Upper lobe of right lung (tissue), 1 donor: ENCODE measurements at places on chromosomes 2 and 18. TPM values are rescaled to one million over a fixed set of nuclear protein-coding genes. Genes with fewer than 3 reads are reported as not detected.

LAPTM4A gene
- total RNA-seq = 245 TPM

DES gene
- total RNA-seq = 59.4 TPM

MSH2 gene
- total RNA-seq = 13.3 TPM

POTEC gene
- not detected for total RNA-seq

STAMBP gene
- 29.9 TPM for total RNA-seq

CRYGD gene
- total RNA-seq = not detected

DNA sequence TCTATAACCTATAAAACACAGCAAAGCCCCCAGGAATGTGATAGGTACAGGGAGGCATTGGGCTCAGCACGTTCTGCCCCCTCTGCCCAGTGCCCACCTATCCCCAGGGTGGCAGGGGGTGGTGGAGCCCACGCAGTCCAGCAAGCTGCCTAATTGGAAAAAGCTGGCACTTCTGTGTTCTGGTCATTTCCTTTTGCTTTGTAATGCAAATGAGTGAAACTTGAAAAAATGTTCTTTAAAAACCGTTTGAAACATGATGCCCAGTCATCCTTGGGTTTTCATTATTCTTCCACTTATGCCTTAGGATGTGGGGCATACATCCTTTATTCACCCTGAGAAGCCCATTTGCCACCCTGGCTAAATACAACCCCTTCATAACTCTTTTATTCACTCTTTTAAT is 89.9 kb upstream of the LTBP1 start:
- H3K4me3 ChIP-seq = no peak overlapping the region
- no peak for DNase-seq
- no peaks in the 10 kb centered on the region for H3K4me1 ChIP-seq
- H3K27me3 ChIP-seq = no peaks in the 10 kb centered on the region

- DNase-seq = no peak
- H3K4me3 ChIP-seq = no peak overlapping the region
- no peaks in the 10 kb centered on the region for H3K4me1 ChIP-seq
- H3K27ac ChIP-seq = no peak overlapping the region
- H3K36me3 ChIP-seq = no peaks in the 10 kb centered on the region
Measured at GRCh38 chr18:42363446-42364441, 408.7 kb downstream of the PIK3C3 start.

ACADL gene
- 41.6 TPM for total RNA-seq

SLC23A3 gene
- 3.1 TPM for total RNA-seq

DNA sequence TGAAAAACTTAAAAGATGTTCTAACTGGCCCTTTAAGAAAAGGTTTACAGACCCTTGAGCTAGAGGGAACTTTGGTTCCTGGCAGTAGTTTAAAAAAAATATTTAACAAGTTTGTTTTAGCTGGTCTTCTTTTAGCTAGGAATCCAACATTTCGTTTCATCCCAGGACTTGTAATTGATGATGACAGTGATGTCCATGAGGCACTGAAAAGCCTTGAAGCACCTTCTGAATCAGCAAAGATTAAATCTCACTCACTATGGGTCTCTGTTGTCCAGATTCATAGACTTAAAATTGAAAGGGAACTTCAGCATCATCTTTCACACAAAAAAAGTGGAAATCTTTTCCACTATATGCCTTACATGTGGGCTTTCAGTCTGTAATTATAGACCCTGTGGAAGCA is 102.9 kb upstream of the ETAA1 start:
- no peak for DNase-seq
- no peaks in the 10 kb centered on the region for H3K36me3 ChIP-seq
- H3K27ac ChIP-seq = no peak overlapping the region
- no peaks in the 10 kb centered on the region for H3K27me3 ChIP-seq
- H3K4me3 ChIP-seq = no peak overlapping the region

- H3K27ac ChIP-seq = no peak overlapping the region
- no peaks in the 10 kb centered on the region for H3K4me1 ChIP-seq
- no peaks in the 10 kb centered on the region for H3K27me3 ChIP-seq
- H3K36me3 ChIP-seq = peaks cover 39% of the 10 kb centered on the region
- no peak overlapping the region for H3K4me3 ChIP-seq
- DNase-seq = no peak
Measured at GRCh38 chr2:85376291-85377065, 21.9 kb downstream of the ELMOD3 start.

IL36G gene
- not detected for total RNA-seq

SLC11A1 gene
- 302 TPM for total RNA-seq

DNA sequence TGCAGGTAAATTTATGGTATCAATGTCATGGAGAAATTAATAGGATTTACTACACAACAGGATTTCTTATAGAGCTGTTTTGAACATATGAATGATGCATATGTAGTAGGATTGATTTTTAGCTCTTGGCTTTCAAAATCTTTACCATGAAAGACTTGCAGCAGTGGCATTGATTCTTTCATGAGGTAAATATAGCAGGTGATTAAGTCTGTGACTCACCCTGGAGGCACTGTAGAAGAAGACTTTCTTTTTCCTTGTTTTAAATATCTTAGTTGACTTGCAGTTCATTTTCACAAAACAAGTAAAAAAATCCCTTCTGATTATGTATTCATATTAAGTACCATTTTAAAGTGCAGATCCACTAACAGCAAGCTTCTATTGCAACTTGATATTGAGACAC is 463.0 kb downstream of the FBXO15 start:
- H3K27ac ChIP-seq = no peak overlapping the region
- H3K36me3 ChIP-seq = no peaks in the 10 kb centered on the region
- H3K4me1 ChIP-seq = no peaks in the 10 kb centered on the region
- DNase-seq = no peak
- no peaks in the 10 kb centered on the region for H3K27me3 ChIP-seq
- H3K4me3 ChIP-seq = no peak overlapping the region

DNA sequence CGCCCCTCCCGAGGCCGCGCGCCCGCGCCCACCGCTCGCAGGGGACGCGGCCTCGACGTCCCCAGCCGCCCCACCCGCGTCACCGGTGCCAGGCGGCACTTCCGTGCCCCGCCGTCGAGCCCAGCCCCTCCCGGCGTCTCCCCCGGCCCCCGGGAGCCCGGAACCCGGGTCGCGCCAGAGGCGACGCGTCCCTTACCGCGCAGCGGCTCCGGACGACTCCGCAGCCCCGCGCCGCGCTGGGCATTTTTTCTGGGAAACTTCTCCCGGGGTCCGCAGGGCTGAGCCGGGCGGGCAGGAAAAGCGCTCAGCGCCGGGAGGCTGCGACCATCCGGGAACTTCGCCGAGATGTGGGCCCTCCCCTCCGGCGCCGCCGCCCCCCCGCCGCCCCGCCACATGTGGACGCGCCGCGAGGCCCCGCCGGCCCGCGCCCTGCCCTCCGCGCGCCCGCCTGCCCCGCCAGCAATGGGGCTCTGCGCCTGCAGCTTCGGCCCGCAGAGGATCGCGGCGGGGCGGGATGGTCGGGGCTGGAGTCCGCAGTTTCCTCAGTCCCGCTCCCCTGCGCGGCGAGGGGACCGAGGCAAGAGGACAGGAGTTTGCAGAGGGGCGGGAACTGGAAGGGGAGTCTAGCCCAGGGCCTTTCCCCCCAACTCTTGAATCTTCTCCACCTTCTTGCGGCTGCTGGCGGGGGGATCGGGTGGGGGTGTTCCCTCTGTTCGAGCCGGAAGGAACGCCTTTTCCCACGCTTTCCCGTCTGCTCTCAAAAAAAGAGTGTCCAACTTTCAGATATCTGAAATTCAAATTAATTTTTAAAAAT is 81.5 kb downstream of the CHRNA1 start:
- no peaks in the 10 kb centered on the region for H3K36me3 ChIP-seq
- H3K27me3 ChIP-seq = no peaks in the 10 kb centered on the region
- H3K27ac ChIP-seq = peak overlapping the region; percentile 77
- peak; percentile 83 for DNase-seq
- peak overlapping the region; percentile 89 for H3K4me3 ChIP-seq
- H3K4me1 ChIP-seq = no peaks in the 10 kb centered on the region

DNA sequence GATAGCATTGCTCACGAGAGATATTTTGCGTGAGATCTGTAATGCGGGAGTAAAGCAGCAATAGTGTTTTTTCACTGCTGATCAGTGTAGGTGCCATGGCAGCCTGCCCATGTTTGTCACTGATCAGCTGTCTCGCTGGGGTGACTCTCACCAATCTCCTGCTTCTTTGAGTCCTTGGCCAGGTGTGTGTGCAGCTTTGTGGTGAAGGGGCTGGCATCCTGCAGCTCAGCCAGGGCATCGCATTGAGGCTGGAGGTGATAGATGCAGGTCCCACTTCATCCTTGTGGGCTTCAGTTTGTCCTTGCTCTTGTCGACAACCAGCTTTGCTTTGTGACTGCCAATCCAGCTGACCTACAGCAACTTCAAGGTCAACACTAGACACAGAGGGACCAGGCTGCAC is 258.3 kb upstream of the CXCR4 start:
- no peak overlapping the region for H3K27ac ChIP-seq
- H3K4me3 ChIP-seq = no peak overlapping the region
- H3K36me3 ChIP-seq = no peaks in the 10 kb centered on the region
- peaks cover 4% of the 10 kb centered on the region for H3K4me1 ChIP-seq
- no peak for DNase-seq
- no peaks in the 10 kb centered on the region for H3K27me3 ChIP-seq

DNA sequence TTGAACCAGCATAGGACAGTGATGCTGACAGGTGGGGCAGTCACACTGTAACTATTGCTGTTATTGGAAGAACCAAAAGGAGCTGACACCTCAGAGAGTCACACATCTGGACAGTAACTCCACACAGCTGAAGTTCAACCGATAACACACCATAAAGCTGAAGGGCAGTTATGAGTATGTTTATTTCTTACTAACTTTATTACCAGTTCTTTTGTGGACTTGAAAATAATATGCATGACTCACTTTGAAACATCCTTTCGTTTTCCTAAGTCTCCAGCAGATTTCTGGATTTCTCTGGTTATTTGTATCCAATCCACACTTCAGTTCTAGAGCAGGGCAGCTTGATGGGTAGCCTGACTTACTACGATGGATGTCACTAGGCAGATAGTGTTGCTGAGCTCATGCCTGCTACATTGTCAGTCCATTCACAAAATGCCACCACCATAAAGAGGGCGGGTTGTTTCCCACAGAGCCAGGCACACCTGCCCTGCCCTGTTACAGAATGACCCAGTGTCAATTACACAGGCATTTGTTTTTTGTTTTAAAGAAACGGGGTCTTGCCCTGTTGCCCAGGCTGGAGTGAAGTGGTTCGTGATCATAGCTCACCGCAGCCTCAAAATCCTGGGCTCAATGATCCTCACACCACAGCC is 8.4 kb upstream of the AGBL5 start:
- H3K27ac ChIP-seq = no peak overlapping the region
- H3K27me3 ChIP-seq = no peaks in the 10 kb centered on the region
- no peak overlapping the region for H3K4me3 ChIP-seq
- H3K4me1 ChIP-seq = no peaks in the 10 kb centered on the region

GRCh38 chr18:54183390-54183789 is 41.1 kb downstream of the MBD2 start:
- no peak overlapping the region for H3K27ac ChIP-seq
- no peak overlapping the region for H3K4me3 ChIP-seq
- peaks cover 38% of the 10 kb centered on the region for H3K36me3 ChIP-seq
- H3K4me1 ChIP-seq = no peaks in the 10 kb centered on the region

GRCh38 chr2:71923143-71923525 is 224.5 kb downstream of the CYP26B1 start:
- H3K4me3 ChIP-seq = no peak overlapping the region
- DNase-seq = no peak
- H3K27ac ChIP-seq = no peak overlapping the region
- H3K36me3 ChIP-seq = no peaks in the 10 kb centered on the region

- H3K27ac ChIP-seq = no peak overlapping the region
- no peaks in the 10 kb centered on the region for H3K27me3 ChIP-seq
- H3K4me3 ChIP-seq = no peak overlapping the region
Measured at GRCh38 chr2:109689182-109689930, 75.2 kb downstream of the SOWAHC start.

ABCB11 gene
- 0.06 TPM for total RNA-seq

GRCh38 chr2:39487398-39488250 is 50.5 kb upstream of the MAP4K3 start:
- peak overlapping the region; percentile 32 for H3K27ac ChIP-seq
- no peak for DNase-seq
- H3K4me3 ChIP-seq = no peak overlapping the region
- H3K27me3 ChIP-seq = no peaks in the 10 kb centered on the region

TET3 gene
- total RNA-seq = 19.9 TPM

GRCh38 chr2:230723363-230723762 is 10.7 kb downstream of the CAB39 start:
- DNase-seq = no peak
- no peak overlapping the region for H3K27ac ChIP-seq
- no peak overlapping the region for H3K4me3 ChIP-seq
- peaks cover 12% of the 10 kb centered on the region for H3K36me3 ChIP-seq

- H3K4me1 ChIP-seq = no peaks in the 10 kb centered on the region
- H3K27me3 ChIP-seq = no peaks in the 10 kb centered on the region
- H3K27ac ChIP-seq = no peak overlapping the region
- H3K4me3 ChIP-seq = no peak overlapping the region
- H3K36me3 ChIP-seq = peaks cover 20% of the 10 kb centered on the region
Measured at GRCh38 chr2:69477627-69478026, 40.4 kb upstream of the NFU1 start.

- H3K4me3 ChIP-seq = no peak overlapping the region
- peaks cover 7% of the 10 kb centered on the region for H3K4me1 ChIP-seq
- no peak for DNase-seq
Measured at GRCh38 chr2:104862058-104862941, 8.4 kb downstream of the POU3F3 start.

- no peak overlapping the region for H3K27ac ChIP-seq
- no peaks in the 10 kb centered on the region for H3K36me3 ChIP-seq
- no peak for DNase-seq
Measured at GRCh38 chr2:158889135-158889853, 79.1 kb upstream of the TANC1 start.

DNA sequence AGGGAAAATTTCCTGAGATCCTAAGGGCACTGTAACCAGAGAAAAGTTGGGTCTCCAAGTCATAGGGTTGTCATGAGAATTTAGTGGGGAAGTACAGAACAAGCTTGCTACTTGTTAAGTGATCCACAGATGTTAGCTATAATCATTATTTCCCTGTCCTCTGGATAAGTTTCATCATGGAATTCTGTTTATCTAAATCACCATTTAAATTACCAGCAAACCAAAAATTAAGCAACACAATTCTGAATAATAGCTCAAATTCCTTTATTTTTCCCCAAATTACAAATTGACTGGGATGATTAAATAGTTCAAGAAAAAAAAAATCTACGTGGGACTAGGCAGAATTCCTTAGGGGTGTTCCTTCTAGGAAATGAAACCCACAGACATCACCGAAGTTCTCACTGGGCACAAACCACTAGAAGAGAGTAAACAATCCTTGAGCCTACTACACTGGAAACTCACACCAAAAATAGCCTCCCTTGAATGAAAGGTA is 159.5 kb downstream of the COL6A3 start:
- H3K27me3 ChIP-seq = no peaks in the 10 kb centered on the region
- peaks cover 13% of the 10 kb centered on the region for H3K4me1 ChIP-seq
- H3K36me3 ChIP-seq = no peaks in the 10 kb centered on the region
- H3K4me3 ChIP-seq = no peak overlapping the region

GRCh38 chr2:134790487-134790886 is 47.9 kb upstream of the ACMSD start:
- no peaks in the 10 kb centered on the region for H3K36me3 ChIP-seq
- no peak for DNase-seq
- H3K4me1 ChIP-seq = no peaks in the 10 kb centered on the region

CREG2 gene
- not detected for total RNA-seq

- H3K4me3 ChIP-seq = no peak overlapping the region
- H3K27ac ChIP-seq = no peak overlapping the region
- no peaks in the 10 kb centered on the region for H3K27me3 ChIP-seq
- DNase-seq = peak; percentile 56
Measured at GRCh38 chr18:79912994-79913831, 38.2 kb downstream of the SLC66A2 start.
